Smooth muscle cell of the umbilical artery (primary cell): ENCODE measurements at places on chromosomes 11 and 22. TPM values are rescaled to one million over a fixed set of nuclear protein-coding genes. Genes with fewer than 3 reads are reported as not detected.

The MN1 gene
- total RNA-seq, result 0.55 and 1.8 TPM in 2 replicates

The ACRV1 gene
- total RNA-seq, result not detected in 2 replicates

The NEFH gene
- total RNA-seq, result 0.59 and 1.0 TPM in 2 replicates

The NTM gene
- 45.4 and 168 TPM in 2 replicates for total RNA-seq

The LGR4 gene
- 21.0 and 25.2 TPM in 2 replicates for total RNA-seq

The MRGPRE gene
- total RNA-seq, result not detected in 2 replicates
